Nucleus accumbens (tissue), 56 donors: ENCODE measurements at places on chromosomes 4 and X.

DNA sequence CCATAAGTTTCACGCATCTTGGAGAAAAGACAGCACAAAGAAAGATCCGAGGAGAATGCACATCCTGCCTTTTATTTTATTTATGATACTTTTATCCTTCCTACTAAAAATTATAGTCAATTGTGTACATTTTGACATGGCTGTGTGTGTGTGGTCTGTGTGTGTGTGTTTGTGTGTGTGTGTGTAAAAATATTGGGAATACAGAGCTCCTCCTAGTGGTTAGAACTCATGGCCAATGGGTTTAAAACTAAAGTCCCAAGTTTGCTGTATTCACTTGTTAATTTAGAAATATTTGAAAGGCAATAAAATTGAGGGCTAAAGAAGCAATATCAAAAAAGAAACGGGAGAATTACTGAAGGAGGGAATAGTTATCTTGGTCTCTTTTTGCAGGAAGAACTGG, 47.5 kb downstream of the NKX6-1 start:
- no peak for DNase-seq

DNA sequence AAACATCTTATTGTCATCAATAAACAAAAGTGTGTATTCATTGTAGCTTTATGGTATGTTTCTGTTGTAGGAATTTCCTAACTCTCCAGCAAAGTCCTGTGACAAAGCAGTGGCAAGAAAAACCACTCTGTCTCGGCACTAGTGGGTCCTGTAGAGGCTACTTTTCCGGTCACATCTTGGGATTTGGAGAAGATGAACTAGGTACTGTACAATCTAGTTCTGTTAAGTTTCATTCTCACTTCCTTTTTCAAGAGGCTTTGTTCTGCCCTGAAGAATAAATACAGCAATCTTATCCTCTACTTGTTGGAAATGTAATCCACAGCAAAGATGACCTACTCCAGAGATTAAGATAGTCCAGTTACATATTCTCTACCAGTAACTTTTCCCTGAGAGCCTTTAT, 69.3 kb downstream of the HHIP start:
- no peak for DNase-seq

GRCh38 chr4:153560908-153561307, 94.7 kb downstream of the TMEM131L start:
- no peak for DNase-seq

DNA sequence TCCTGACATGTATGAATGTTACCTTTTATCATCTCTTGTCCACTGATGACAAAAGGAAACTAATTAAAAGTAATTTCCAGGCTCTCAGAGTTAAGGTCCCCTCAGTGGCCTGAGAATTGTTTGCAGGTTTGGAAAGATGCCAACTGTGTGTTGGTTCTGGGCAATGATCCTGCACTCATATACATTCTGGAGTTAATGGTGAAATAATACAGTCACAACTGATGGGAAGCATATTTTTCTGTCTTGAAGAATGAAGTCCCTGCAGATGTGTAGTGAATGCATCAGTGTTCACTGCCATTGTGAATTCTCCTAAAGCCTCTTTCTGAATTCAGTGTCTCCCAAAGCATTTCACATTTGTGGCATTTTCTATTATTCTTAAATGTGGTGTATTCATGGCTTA, 238.1 kb upstream of the PPP1R2C start:
- DNase-seq, result no peak

GRCh38 chrX:142312591-142312990, 107.5 kb upstream of the MAGEC2 start:
- DNase-seq, result no peak

GRCh38 chrX:132638313-132638712, 149.5 kb upstream of the MBNL3 start:
- no peak for DNase-seq

DNA sequence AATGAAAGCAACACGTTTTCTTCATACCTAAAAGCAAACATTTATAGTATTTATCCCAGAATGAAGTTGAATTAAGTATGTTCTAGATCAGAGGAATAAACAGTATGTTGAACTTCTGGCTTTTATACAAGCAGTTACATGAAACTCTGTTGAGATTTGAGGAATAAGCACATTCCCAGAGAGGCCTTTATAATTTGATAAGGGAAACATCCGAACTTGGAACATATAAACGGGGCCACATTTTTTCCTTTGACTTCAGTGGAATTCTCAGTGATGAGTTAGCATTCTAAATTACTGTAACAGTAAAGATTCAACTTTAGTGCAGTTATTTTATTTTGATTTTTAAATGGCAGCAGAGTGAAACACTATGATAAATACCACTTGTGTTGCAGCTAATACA, 119.5 kb downstream of the GLRA3 start:
- no peak for DNase-seq

- no peak for DNase-seq
Observed at GRCh38 chr4:74999714-75000309, 66.9 kb downstream of the PARM1 start.

GRCh38 chr4:26741491-26741871, 119.2 kb upstream of the STIM2 start:
- no peak for DNase-seq

GRCh38 chr4:174216799-174217272, 66.6 kb downstream of the FBXO8 start:
- DNase-seq, result no peak

DNA sequence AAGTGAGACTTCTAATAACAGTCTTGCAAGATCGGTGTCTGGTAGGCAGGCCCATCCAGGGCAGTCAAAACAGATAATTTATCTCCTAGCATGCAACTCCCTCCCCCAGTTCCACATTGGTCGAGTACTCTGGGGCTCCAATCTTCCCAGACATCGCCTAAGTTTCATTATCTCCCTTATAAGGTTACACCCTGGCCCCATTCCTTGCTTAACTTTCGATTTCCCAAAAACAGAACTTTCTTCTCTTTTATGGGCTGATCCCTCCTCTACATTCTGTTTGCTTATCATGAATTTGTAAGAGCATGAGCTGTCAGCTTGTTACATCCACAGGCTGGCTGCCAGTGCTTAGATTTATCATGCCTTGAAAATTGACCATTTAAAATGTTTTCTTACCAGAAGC, 471.3 kb downstream of the TECRL start:
- DNase-seq, result no peak

GRCh38 chr4:62816566-62816965, 1592.7 kb downstream of the TECRL start:
- no peak for DNase-seq

DNA sequence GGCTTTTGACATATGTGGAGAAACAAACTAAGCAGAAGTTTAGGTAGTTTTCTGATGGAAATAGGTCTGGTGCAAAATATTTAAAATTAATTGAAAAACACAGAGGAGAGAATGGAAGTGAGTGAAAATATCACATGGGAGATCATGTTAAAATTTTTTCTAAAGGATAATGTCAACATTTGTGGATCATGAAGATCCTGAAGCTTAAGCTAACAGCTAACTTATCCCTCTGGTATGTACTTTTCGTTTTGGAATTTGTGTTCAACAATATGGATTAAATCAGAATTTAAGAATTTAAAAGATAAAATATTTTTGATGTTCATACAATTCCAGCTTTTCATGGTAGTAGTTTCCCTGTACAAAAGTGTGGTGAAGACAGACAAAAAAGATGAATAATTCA, 572.8 kb upstream of the FAM241A start:
- no peak for DNase-seq

DNA sequence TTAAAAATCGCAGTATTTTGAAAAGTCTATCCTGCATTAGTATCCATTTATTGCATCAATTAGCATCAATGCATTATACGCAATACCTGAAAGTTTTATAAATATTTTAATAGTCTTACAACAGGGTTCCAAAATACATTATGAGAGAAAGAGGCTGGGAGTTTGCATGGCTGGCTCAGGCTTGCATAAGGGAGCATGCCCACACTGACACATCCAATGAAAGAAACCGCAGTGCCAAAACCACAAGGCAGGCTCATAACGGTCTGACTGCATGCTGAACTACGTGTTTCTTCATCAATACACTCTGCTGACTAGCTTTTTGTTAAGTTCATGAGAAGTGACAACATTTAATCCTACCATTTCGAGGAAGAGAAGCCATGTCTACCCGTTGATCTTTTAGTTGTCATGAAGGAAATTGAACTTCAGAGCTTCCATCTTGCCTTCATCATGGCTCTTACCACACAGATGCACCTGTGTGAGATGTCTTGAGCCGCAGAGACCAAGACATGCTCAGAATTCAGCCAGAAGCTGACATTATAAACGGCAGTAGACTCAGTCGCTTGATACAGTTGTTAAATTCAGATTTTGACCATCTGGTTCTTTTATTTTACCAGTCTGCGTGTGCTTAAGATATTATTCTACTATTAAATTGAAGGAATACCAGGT, 168.8 kb upstream of the FRG1 start:
- DNase-seq, result no peak
